ENCODE measurements at places on chromosomes 7 and 10.

GRCh38 chr7:158757404-158757989 lies 52.9 kb upstream of the NCAPG2 start:
- DNase-seq: no peak

DNA sequence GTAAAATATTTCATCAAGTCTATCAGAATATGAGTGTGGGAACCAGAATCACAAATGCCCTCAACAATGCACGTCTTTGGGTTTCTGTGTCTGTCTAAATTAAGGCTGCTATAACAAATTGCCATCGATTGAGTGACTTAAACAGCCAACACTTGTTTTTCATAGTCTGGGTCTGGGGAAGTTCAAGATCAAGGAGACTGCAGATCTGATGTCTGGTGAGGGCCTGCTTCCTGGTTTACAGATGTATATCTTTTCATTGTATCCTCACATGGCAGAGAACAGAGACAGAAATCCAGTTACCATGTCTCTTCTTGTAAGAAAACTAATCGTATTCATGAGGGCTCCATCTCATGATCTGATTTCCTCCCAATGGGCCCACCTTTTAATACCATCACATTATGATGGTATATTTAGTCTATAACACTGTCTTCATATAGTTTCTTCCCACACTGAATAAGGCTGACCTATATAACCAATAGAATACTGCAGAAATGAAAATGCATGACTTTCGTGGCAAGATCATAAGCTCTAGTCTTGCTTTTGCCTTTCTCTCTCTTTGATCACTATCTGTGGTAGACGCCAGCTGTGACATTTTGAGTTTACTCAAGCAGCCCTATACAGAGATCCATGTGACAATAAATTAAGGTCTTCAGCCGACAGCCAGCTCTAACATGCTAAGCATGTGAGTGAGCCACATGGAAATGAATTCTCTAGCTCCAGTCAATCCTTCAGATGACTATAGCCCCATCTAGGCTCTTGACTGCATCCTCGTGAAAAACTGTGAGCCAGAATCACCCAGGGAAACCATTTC lies 51.9 kb downstream of the THSD7A start:
- DNase-seq: no peak

DNA sequence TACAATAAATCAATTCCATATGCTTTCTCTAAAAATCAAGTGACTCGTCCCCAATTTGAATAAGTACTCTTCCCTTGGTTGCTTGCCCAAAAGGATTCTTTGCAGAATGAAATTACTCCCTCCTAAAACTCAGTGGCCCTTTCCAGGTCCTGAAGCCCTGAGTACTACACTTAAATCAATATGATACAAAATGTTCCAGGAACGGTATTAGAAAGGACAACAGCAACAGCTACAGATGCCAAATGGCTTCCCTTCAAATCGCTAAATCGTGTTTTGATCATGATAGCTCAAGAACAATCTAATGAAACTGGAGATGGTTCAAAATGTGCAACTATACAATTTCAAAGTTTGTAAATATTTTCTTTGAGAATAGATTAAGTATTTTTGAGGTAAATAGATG lies 59.4 kb downstream of the TPK1 start:
- no peak for DNase-seq

- DNase-seq: no peak
Observed at GRCh38 chr10:42652858-42653257, 14.5 kb upstream of the ZNF33B start.

- DNase-seq: no peak
Observed at GRCh38 chr7:149023662-149024061, 4.6 kb downstream of the PDIA4 start.

DNA sequence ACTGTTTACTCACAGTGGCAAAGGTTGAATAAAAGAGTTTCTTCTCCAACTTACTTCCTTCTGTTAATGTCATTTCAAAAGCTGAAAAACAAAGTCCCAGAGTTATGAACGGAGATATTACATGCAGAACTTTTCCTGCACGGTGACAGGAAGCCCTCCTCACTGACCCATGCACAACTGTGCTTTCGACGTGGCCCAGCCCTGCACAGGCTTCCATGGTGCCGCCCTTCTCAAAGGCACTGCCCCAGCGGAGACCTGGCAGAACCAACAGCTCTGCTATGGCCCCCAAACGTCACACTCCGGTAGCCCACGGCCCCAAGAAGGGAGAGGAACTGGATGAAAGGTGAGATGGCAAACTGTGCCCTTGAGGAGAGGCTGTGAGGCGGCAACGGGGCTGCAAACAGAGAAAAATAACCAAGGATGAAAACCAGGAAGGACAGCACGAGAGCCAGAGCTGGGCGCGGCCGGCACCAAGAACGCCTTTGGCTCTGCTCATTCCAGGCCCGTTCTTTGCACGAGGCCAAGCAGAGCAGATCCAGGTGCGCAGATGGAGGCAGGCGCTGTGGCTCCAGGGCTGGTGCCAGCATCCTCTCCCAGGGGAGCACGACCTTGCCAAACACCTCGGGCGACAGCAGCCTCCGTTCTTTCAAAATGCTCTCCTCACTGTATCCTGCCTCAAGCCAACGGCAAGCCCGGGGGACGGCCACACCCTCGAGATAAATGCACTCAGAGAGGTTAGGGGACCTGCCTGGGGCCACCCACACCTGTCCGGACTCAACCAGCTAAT lies 7.0 kb upstream of the FUOM start:
- no peak for DNase-seq

DNA sequence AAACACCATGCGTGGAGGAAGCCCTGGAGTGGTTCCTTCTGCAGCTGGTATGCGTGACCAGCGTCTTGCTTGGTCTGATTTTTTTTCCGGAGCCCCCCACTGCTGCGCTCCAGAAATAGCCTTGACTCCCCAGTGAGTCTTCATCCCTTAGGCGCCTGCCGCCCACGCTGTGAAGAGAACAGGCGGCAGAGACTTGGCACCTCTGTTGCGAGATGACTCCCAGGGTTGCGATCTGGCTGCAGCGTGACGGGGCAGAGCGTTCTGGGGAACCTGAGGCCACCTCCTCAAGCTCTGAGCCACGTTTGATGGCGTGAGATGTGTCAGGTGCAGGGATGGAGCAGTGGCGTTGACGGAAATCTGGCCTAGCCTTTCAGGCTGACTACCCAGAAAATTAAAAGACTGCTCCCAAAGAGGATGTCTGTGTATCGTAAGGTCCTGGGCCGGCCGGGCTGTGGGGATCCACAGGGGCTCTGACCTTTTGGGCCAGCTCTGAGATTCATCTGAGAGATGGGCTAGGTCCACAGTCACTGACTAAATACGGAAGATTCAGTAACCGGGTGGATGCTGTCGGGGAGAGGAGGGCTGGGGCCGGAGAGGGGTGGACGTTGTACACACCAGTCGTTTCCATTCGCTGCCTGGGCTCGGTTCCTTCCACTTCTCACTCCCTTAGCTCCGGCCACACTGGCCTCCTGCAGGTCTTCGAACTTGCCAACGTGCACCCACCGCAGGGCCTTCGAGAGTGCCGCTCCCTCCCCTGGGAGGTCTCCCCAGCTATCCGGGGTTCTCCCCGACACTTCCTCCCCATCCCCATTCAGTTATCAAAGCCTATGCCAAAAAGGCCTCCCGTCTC lies 33.8 kb downstream of the PFKFB3 start:
- no peak for DNase-seq

GRCh38 chr7:39459636-39460035 lies 106.6 kb upstream of the YAE1 start:
- DNase-seq: no peak

DNA sequence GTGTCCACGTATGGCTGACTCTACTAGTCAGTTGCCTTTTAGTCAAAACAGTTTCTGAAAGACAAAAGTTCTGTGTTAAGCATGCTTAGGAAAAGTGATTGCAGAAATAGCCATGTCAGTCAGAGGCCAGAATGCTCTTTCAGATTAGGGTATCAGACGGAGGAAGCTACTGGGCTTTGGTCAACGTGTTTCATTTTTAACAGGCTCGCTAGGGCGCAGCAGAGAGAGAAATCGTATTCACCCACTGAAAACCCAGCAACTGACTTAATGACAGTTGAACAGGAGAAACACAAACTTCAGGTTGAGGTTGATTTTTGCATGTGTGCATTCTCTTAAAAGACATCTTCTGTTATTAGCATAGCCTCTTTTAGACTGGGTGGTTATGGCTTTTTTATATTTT lies 322.6 kb upstream of the KIAA1217 start:
- DNase-seq: no peak

DNA sequence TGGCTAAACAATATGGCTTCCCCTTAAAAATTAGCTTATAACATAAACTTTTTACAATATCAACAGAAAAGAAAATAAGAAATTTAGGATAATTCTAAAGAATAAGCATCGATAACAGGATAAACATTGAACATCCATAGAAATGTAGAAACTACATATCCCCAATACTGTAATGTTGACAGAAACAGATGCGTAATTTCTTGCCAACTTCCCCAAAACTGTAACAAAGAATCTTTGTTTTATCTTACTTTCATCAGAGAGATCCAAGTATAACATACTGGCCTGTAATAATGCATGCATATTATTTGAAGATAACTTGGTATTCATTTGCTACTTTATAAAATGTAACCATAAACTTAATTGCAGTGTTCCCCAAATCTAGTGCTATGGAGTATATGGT lies 339.9 kb downstream of the ARL4A start:
- DNase-seq: no peak

- DNase-seq: peak; percentile 72
Observed at GRCh38 chr10:69629897-69630650, at the start of gene FAM241B. Gene FAM241B (plus strand): TSS chr10:69630247. CDS start chr10:69631744, 1,497 bp downstream.

GRCh38 chr10:117483056-117483590 lies 59.4 kb upstream of the EMX2 start:
- DNase-seq: no peak

GRCh38 chr10:131694781-131695495 lies 205.9 kb upstream of the PPP2R2D start:
- no peak for DNase-seq

DNA sequence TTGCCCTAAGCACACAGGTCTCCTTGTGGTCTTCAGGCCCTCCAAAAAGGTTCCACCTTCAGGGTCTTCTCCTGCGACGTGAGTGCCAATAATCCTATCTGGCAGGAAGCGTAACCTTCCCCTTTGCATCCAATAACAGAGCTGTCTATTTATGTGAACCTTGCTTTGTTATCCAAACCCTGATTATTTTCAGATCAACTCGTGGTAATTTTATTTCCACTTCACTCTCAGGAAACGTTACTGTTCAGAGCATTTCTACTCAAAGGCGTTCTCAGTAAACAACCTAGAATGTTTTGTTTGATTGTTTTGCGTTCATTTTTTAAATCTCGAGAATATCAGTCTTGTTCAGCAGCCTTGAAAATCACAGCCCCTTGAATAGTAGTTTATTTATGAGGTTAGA lies 232.3 kb upstream of the KLF6 start:
- no peak for DNase-seq

GRCh38 chr7:17441557-17441956 lies 143.1 kb downstream of the AHR start:
- DNase-seq: no peak

DNA sequence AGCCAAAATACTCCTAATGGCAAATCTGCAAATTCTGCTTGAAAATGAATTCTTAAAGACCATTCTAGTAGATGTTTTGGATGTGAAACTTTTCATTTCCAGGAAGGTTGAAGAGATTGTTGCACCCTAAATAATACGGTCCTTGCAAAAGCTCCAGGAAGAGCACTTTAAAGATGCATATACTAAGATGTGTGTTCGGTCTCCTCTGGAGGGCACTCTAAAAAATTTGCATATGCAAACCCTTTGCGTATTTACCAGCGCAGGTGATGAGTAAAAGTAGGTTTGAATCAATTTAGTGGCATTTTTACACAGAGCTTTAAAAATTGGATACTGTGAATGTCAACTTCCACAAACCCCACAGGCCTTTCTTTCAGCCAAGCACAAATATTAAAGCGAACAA lies 378.1 kb upstream of the SORCS1 start:
- DNase-seq: no peak

GRCh38 chr7:129698516-129699418 lies 87.2 kb downstream of the NRF1 start:
- no peak for DNase-seq

GRCh38 chr7:76122516-76123239 lies 74.8 kb downstream of the MDH2 start:
- DNase-seq: no peak

GRCh38 chr10:70564901-70565351 lies 37.6 kb downstream of the PRF1 start:
- no peak for DNase-seq

GRCh38 chr7:27730112-27730511 lies 9.8 kb upstream of the TAX1BP1 start:
- DNase-seq: no peak

- no peak for DNase-seq
Observed at GRCh38 chr10:75266945-75267344, 31.2 kb upstream of the COMTD1 start.

GRCh38 chr10:101580486-101581399 lies 7.3 kb downstream of the POLL start:
- no peak for DNase-seq

GRCh38 chr7:106216517-106216922 lies 68.3 kb downstream of the NAMPT start:
- no peak for DNase-seq
